ENCODE measurements at places on chromosomes 12 and 14. TPM values are rescaled to one million over a fixed set of nuclear protein-coding genes. Genes with fewer than 3 reads are reported as not detected.

DNA sequence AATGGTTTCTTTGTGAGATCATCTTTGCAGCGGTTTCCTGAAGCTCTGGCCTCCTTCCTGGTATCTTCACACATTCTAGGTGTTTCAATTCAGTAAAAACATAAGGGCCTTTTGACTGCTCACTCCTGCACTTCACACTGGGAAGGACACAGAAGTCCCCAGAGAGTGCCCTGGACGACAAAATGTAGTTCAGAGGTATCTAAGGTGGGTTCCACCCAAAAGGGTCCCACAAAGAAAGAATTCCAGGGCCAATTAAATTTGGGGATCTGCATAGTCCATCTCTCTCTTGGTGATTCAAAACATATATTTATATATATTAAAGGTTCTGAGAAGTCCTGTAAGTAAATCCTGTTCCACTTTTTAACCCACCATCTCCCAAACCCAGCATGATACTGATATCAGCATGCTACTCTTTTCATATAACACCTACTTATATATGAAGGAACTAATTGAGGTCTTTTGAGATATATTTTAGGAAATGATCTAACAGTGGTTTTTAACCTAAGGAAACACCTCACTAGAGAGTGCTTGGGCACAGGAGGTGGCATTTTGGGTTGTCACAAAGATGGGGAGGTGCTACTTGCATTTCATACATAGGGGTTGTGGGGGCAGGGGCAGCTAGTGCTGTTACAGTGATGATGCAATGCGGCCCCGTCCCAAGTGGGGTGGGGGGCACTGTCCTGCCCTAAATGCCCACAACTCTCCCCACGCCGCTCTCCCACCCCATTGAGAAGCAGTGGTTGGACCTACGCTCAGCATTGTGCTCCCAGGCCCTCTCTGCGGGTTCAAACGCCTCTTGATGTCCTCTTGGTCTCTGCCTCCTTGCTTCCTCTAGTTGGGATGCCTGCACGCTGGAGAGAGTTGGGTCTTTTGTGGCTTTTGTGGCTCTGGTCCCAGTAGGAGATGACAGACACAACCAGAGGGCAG, 109.4 kb downstream of the ARF6 start:
- peak; percentile 43 for DNase-seq
- no peaks in the 10 kb centered on the region for H3K36me3 ChIP-seq
- peaks cover 46% of the 10 kb centered on the region for H3K4me1 ChIP-seq
- peak overlapping the region; percentile 85 for H3K27ac ChIP-seq
- no peaks in the 10 kb centered on the region for H3K27me3 ChIP-seq

Gene ENDOU
- total RNA-seq = not detected

GRCh38 chr12:121590476-121591143, 9.8 kb upstream of the KDM2B start:
- H3K27ac ChIP-seq = peak overlapping the region; percentile 86
- peak overlapping the region; percentile 48 for H3K4me3 ChIP-seq
- no peaks in the 10 kb centered on the region for H3K27me3 ChIP-seq
- no peaks in the 10 kb centered on the region for H3K4me1 ChIP-seq
- no peaks in the 10 kb centered on the region for H3K36me3 ChIP-seq

DNA sequence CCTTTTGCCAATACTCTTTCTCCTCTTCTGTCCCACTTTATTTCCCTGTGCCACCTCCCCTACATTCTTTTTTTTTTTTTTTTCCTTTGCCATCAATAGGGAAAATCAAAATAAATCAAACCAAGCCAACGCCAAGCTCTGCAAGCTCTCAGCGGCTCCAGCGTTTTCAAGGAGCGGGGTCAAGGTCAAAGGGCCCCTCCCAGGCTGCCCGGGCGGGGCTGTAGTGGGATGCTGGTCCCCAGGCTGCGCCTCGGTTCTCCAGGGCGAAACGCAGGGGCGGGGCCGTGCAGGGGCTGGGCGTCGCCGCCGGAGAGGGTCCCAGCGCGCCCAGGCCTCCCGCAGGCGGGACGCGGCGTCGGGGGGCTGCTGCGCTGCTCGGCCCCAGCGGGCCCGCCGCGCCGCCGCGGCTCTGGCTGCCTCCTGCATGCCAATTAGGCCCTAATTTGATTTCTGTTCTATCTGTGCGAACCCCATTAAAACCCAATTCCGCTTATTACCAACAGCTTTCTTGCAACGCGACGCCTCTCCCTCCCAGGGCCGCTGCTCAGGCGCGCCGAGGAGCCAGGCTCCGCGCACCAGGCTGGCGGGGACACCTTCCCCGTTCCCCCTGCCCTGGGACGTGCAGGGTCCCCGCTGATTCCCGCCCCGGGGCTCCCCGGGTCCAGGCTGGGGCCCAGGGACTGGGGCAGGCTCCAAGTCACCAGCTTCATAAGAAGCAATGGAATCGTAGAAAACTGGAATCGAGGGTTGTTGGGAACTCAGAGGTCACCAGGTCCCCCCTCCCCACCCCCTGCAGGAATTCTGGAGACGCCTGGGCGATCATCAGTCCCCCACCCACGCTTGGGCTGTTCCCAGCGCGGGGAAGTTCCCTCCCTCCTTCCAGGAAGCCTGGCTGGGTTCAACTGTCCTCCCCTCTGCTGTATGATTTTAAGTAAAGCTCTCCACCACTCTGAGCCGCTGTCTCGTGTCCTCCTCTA, 50.7 kb upstream of the MAP1LC3B2 start:
- no peaks in the 10 kb centered on the region for H3K27me3 ChIP-seq
- DNase-seq = peak; percentile 26
- H3K27ac ChIP-seq = no peak overlapping the region
- H3K4me3 ChIP-seq = peak overlapping the region; percentile 36
- H3K36me3 ChIP-seq = no peaks in the 10 kb centered on the region

Gene SLC7A7
- 119 TPM for total RNA-seq

DNA sequence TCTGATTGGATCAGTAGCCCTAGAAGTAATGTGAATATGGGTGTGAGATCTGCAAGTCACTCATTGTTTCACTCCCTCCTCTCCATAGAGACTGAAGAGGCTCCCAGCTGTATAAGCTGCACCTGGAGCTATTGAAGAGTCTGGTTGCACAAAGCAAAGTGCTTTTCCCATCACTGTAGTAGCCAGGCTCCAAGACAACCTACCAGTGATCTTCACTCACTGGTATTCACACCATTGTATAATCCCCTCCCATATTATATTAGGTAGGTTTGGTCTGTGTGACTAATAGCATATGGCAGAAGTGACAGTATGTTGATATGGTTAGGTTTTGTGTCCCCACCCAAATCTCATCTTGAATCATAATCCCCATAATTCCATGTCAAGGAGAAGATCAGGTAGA, 64.4 kb downstream of the ZFC3H1 start:
- H3K27me3 ChIP-seq = no peaks in the 10 kb centered on the region
- H3K4me1 ChIP-seq = no peaks in the 10 kb centered on the region
- no peak overlapping the region for H3K27ac ChIP-seq
- H3K36me3 ChIP-seq = no peaks in the 10 kb centered on the region

- no peaks in the 10 kb centered on the region for H3K4me1 ChIP-seq
- H3K27ac ChIP-seq = no peak overlapping the region
- DNase-seq = no peak
- no peaks in the 10 kb centered on the region for H3K36me3 ChIP-seq
- no peaks in the 10 kb centered on the region for H3K27me3 ChIP-seq
- H3K4me3 ChIP-seq = no peak overlapping the region
Measured at GRCh38 chr12:94418517-94418916, 41.1 kb downstream of the CEP83 start.

- DNase-seq = no peak
- H3K4me3 ChIP-seq = peak overlapping the region; percentile 63
- H3K4me1 ChIP-seq = peaks cover 15% of the 10 kb centered on the region
- H3K27me3 ChIP-seq = no peaks in the 10 kb centered on the region
Measured at GRCh38 chr12:92142251-92142926, 3.3 kb downstream of the BTG1 start.

DNA sequence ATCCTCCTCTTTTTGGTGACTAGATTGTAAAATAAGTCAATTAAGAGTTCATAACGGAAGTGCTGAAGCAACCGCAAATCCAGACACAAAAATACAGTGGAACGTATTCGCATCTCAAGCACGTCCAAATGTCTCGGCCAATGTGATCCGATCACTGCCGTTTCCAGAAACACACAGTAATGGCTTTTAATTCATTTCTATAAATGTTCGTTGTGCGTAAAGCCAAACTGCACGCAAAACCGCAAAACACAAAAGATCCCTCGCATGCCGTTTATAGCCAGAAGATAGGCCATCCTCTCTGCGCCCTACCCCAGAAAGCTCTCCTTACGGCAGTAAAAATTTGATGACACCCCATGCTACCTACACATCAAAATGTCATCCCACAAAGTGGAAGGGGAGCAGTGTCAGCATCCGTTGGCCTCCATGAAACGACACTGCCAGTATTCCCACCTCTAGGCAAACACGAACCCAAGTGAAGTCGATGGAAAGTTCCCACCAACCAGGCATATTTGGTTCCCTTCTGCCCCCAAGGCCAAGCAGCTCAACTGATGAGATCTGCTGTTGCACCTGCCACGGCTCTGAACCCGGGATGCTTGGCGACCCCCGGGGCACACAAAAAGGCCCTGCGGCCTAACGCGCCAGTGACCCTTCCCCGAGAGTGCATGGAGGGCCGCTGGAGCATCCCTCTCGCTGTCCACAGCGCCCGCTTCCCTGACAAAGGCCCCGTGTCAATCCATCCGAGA, 1.4 kb downstream of the HECTD4 start:
- DNase-seq = peak; percentile 53
- H3K4me3 ChIP-seq = peak overlapping the region; percentile 100
- H3K4me1 ChIP-seq = peaks cover 33% of the 10 kb centered on the region
- H3K27me3 ChIP-seq = no peaks in the 10 kb centered on the region
- H3K36me3 ChIP-seq = no peaks in the 10 kb centered on the region

- no peaks in the 10 kb centered on the region for H3K4me1 ChIP-seq
- no peak for DNase-seq
- H3K27me3 ChIP-seq = no peaks in the 10 kb centered on the region
- no peaks in the 10 kb centered on the region for H3K36me3 ChIP-seq
- H3K27ac ChIP-seq = no peak overlapping the region
Measured at GRCh38 chr12:22876262-22876661, 251.3 kb downstream of the ETNK1 start.

DNA sequence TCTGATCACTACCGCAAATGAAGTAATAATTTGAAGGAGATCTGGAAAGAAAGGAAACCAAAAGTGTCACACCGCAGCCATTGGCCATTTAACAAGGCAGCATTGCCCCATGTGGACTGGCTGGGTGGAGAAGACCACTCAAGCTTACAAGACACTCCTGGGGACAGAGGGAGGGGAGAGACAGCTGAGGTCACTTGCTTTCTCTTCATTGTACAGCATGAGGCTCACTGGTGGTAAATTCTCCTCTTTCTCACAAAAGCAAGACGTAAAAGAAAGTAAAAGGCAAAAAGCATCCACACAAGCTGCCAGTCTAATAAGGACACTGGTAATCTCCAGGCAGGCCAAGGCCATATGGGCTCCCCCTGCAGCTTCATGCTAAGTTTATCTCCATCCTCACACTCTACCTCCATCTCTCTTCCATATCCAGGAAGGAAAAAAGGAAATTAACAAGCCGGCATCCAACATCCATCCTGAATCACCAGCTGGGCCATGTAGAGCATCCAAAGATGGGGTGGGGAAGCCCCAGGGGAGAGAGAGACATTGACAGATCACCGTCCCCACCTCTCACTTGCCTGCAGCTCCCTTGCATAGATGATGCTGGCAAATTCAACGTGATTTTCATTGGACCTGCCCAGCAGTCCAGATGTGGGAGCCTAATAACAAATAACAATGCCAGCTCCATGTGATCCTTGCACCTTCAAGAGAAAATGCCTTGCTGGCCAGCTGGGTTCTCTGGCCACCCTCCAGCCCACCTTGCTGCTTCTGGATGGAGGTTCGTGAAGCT, 100.6 kb downstream of the DPF3 start:
- H3K36me3 ChIP-seq = no peaks in the 10 kb centered on the region
- H3K27ac ChIP-seq = no peak overlapping the region
- no peak for DNase-seq
- H3K4me3 ChIP-seq = no peak overlapping the region

Gene RASSF9
- total RNA-seq = 1.4 TPM

DNA sequence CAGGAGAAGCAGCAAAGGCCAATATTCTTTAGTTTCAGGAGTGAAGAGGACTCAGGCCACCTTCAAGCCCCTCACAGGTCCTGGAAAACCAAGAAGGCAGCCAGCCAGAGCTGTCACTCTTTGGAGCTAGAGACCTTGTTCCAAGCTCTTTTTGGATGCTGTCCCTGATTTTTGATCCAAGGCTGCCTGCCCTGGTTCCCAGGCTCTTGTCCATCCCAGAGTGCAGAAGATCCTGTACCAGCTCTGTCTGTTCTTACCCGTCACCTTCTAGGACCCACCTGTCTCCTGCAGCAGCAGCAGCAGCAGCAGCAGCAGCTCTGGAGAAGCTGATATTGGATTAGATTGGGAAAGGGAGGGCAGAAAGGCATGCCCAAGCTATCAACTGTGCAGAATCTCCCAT, 157.1 kb upstream of the NEDD1 start:
- H3K4me3 ChIP-seq = no peak overlapping the region
- no peaks in the 10 kb centered on the region for H3K4me1 ChIP-seq
- H3K27ac ChIP-seq = no peak overlapping the region
- H3K36me3 ChIP-seq = no peaks in the 10 kb centered on the region
- no peaks in the 10 kb centered on the region for H3K27me3 ChIP-seq

DNA sequence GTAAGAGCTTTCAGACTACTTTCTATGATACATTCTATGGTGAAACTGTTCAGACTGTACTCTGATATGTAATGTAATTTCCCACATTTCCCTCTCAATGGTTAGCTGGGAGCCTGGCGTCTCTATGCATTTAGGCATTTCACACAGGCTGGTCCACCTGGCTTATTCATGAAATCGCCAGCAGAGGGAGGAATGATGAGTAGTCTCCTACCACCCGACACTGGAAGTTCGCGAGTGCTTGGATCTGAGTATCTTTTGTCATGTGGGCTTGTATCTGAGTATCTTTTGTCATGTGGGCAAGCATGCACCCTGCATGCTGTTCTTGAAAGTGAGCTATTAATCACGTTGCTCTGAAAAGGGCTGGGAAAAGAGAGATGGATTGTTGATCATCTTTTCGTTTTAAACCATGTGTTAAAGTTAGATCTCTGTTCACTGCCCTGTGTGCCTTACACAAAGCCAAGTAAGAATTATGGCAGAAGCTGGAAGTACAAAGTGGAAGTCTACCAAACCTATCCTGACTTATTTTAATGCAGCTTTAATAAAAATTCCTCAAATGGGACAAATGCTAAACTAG, 235.0 kb downstream of the ATP23 start:
- H3K36me3 ChIP-seq = no peaks in the 10 kb centered on the region
- no peaks in the 10 kb centered on the region for H3K4me1 ChIP-seq
- no peaks in the 10 kb centered on the region for H3K27me3 ChIP-seq
- no peak overlapping the region for H3K27ac ChIP-seq
- no peak overlapping the region for H3K4me3 ChIP-seq

GRCh38 chr14:68297876-68298468, 478.4 kb downstream of the RAD51B start:
- no peak for DNase-seq
- H3K27me3 ChIP-seq = no peaks in the 10 kb centered on the region
- no peaks in the 10 kb centered on the region for H3K36me3 ChIP-seq

DNA sequence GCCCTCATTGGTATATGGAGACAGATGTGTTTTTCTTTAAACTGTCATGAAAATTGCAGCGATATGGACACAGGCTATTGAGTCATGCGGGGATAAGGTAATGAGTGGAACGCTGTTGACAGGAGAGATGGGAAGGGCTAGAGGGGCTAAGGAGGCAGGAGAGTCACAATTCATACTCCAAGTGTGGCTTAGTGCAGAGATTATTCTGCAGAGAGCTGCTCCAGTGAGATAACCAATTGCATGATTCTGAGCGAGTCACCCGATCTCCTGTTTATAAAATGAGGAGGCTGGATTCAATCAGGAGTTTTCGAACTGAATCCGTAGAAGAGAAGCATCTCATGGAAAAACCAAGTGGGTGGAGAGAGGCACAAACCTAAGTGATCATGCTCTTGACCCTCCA, 106.4 kb upstream of the PLEKHG7 start:
- no peaks in the 10 kb centered on the region for H3K27me3 ChIP-seq
- no peak overlapping the region for H3K27ac ChIP-seq
- no peaks in the 10 kb centered on the region for H3K36me3 ChIP-seq
- H3K4me1 ChIP-seq = peaks cover 9% of the 10 kb centered on the region

GRCh38 chr14:70317969-70318634, 41.4 kb downstream of the COX16 start:
- no peak overlapping the region for H3K27ac ChIP-seq
- no peaks in the 10 kb centered on the region for H3K36me3 ChIP-seq

Gene MAP1LC3B2
- 1.5 TPM for total RNA-seq

All from upper lobe of left lung (tissue), 6 donors.